ENCODE measurements at places on chromosomes 5 and 9.

DNA sequence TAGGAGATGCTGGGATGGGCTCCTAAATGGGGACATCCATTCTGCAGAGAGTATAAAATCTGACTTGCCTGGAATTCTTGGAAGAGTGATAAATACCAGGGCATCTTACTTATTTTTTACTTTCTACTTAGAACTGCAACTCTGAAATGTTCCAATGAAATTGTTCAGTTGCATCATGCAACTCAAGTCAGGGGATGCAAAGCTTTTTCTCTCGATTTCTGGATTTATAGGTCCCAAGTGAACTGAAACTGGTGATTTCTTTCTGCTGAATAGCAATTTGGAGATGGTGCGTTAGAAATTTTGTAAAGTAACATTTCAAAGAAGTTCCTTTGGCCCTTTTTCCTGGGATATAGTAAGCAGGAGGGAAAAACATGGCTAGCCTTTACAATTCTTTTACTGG is 238.4 kb upstream of the CD180 start:
- H3K27me3 ChIP-seq, result no peaks in the 10 kb centered on the region
- no peak overlapping the region for H3K27ac ChIP-seq

DNA sequence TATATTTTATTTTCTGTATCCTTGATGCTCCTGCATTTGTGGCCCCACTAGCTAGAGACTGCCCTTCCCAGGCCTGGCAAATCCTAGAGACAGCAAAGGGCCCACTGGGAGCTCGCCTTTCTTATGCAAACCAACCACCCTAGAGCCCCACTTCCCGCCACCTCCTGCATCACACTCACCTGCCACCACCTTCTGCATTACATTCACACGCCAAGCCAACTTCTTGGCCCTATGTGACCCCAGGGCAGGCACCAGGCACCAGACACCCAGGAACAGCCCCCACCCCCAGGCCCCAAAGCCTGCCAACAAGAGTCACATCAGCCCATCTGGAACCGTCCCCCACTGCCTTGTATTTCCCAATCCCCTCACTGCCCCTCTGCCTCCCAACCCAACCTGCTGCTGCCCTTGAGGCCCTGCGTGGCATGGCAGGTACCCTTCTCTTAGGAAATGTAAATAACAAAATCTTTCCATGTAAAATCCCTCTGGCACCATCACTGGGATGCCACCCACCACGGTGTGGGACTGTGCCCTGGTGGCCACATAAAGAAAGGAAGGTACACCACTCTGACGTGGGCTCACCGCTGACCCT is 22.0 kb downstream of the ROR2 start:
- H3K4me3 ChIP-seq, result no peak overlapping the region
- no peaks in the 10 kb centered on the region for H3K4me1 ChIP-seq
- DNase-seq, result no peak
- no peaks in the 10 kb centered on the region for H3K27me3 ChIP-seq

- H3K36me3 ChIP-seq, result no peaks in the 10 kb centered on the region
- H3K4me3 ChIP-seq, result no peak overlapping the region
- H3K27me3 ChIP-seq, result no peaks in the 10 kb centered on the region
- H3K4me1 ChIP-seq, result no peaks in the 10 kb centered on the region
These were observed 13.0 kb upstream of the SCGB3A1 start for GRCh38 chr5:180604271-180604670.

DNA sequence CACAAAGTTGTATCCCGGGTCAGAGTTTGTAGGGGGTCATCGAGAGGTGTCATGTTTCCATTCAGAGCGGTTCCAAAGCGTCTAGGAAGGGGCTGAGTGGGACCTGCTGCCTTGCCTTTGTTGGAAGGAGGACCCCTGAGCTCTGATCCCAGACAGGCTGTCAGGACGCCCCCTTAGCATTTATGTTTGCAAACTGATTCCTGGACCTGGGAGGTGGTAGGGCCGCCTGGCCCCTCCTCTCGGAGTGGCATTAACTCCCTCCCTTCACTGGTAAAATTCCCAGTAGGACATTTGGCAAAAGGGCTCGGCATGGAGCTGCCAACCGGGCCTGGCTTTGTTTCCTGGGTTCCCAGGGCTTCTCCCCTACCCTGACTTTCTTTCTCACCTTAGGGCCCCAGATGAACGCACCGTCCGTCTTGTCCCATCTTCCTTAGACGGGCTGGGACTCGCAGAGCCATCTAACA is 2.5 kb downstream of the JADE2 start:
- peak overlapping the region; percentile 83 for H3K4me3 ChIP-seq
- H3K36me3 ChIP-seq, result no peaks in the 10 kb centered on the region
- H3K27me3 ChIP-seq, result no peaks in the 10 kb centered on the region
- no peak for DNase-seq
- peak overlapping the region; percentile 74 for H3K27ac ChIP-seq

DNA sequence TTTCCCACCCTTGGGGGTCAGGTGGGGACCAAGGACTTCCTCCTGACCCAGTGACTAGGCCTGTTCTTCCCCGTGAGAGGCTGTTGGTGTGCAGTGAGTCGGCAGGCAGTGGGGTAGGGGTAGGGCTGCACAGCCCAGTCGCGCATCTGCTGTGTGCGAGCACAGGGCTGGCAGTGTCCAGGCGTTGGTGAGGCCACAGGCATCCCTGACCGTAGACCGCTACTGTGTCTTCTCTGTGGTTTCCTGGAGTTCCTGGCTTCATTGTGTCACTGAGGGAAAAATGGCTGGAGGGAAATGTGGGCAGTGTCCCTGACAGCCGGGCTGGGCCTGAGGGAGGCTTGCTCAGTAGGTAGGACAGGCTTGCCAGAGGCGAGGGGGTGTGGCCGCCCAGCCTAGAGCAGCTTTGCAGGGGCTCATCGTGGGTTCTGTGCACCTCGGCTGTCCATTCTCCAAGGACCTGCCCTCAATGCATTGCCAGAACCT is 95.4 kb downstream of the CACNA1B start:
- H3K27ac ChIP-seq, result no peak overlapping the region
- no peak overlapping the region for H3K4me3 ChIP-seq
- no peaks in the 10 kb centered on the region for H3K36me3 ChIP-seq
- no peaks in the 10 kb centered on the region for H3K4me1 ChIP-seq
- no peak for DNase-seq

- H3K4me1 ChIP-seq, result peaks cover 22% of the 10 kb centered on the region
- no peaks in the 10 kb centered on the region for H3K27me3 ChIP-seq
- peak; percentile 57 for DNase-seq
- no peak overlapping the region for H3K4me3 ChIP-seq
These were observed 17.9 kb upstream of the SPINK4 start for GRCh38 chr9:33222031-33222430.

DNA sequence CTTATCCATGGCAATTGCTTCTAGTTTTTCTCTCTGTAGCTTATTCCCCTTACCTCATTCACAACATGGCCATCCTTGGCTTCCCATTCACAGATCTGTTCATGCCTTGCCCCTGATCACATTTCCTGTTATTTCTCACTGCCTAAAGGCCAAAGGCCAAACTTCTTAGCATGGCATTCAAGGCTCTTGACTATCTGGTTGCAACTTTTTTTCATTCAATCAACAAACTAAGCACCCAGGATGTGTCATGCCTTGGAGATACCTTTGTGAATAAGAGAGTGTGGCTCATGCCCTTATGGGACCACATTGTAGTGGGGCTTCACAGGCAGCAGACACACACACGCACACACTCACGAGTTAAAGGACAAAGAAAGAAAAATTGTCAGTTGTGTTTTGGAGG is 27.6 kb downstream of the FGF1 start:
- no peaks in the 10 kb centered on the region for H3K27me3 ChIP-seq
- H3K4me3 ChIP-seq, result no peak overlapping the region
- no peaks in the 10 kb centered on the region for H3K36me3 ChIP-seq
- no peak overlapping the region for H3K27ac ChIP-seq
- no peak for DNase-seq

- H3K4me3 ChIP-seq, result no peak overlapping the region
- no peaks in the 10 kb centered on the region for H3K36me3 ChIP-seq
- H3K27ac ChIP-seq, result no peak overlapping the region
- no peak for DNase-seq
- H3K4me1 ChIP-seq, result no peaks in the 10 kb centered on the region
These were observed 242.4 kb downstream of the MED10 start for GRCh38 chr5:6135977-6136376.

DNA sequence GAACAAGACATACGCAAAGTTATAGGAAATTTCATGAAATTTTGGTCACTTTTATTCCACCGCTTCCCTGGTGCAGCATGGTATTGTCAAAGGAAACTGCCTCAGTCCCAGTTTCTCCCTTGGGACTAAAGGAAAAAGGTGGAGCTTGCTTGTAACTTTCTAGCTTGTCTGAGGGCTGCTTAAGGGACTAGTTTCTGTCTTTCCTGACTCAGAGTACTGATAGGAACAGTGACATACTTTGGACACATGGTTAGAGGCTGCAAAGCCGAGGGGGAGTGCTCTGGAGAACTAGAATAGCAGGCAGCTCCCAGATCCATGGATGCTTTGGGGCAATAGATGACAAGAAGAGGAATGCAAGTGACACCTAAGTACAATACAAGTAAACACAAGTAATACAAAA is 136.7 kb downstream of the CDC42SE2 start:
- no peaks in the 10 kb centered on the region for H3K36me3 ChIP-seq
- no peaks in the 10 kb centered on the region for H3K27me3 ChIP-seq
- H3K27ac ChIP-seq, result no peak overlapping the region
- no peak for DNase-seq
- no peaks in the 10 kb centered on the region for H3K4me1 ChIP-seq
- no peak overlapping the region for H3K4me3 ChIP-seq

DNA sequence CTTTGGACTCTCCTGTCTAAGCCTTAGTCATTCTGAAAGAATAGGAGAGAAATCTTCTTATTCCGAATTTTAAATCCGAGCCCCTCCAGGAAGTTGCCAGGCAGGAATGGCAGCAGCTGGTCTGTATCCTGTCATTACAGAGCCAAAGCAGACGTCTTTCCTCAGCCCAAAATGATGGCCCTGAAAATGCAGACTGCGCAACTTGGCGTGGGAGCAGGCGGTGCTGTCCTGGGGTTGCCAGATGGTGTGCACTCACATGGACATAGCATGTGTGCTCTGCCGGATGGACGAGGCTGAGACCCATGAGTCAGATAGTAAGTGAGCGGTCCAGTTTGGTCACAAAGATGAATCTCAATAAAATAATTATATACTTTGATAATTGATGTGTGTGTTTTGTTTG is 410.4 kb downstream of the KCTD16 start:
- no peak for DNase-seq
- H3K4me3 ChIP-seq, result no peak overlapping the region
- no peaks in the 10 kb centered on the region for H3K36me3 ChIP-seq
- no peaks in the 10 kb centered on the region for H3K4me1 ChIP-seq

DNA sequence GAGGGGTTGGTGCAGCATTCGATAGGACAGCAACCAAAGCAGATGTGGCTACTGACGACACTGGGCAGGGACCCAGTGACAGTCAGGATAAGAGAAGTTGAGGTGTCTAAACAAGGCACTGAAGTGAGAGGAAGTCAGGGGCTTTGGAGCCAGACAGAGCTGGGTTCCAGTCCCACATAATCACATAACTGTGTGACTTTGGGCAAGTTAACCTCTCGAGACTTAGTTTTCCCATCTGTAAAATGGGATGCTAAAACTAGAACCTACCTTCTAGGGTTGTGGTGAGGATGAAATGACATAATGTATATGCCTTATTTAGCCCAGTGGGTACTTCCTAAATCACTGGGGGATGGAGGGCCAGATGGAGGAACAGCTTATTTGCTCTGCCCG is 3.1 kb downstream of the ANGPTL2 start:
- H3K4me1 ChIP-seq, result peaks cover 21% of the 10 kb centered on the region
- DNase-seq, result no peak

DNA sequence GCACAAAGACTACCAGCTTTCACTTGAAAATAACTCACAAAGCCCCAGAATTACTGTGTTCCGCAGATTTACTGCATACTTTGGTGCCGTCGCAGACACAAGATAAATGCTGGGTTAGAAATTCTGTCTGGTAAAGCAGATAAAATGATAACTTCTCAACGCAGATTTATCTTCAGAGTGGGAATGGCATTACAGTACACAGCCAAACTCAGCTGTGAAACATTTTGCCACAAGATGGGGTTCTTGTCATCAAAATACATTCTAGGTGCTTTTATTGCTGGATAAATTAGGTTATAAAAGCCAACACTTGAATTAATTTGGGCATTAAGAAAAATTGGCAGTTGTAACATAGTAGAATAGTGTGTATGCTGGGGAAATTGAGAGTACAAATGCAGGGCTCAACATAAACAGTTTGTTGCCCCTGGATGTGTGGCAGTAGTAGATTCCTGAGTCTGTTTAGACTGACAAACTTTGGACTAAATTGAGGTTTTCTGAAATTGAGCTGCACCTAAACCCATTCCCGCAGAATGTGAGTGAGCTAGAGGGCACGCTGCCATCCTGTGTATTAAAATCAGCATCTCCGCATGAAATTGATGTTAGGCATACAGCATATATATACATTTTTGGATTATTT is 61.1 kb downstream of the LMNB1 start:
- H3K27ac ChIP-seq, result no peak overlapping the region
- DNase-seq, result no peak
- H3K27me3 ChIP-seq, result no peaks in the 10 kb centered on the region
- H3K4me3 ChIP-seq, result no peak overlapping the region

GRCh38 chr5:76404223-76405211 is 1.4 kb downstream of the IQGAP2 start:
- no peaks in the 10 kb centered on the region for H3K4me1 ChIP-seq
- no peak for DNase-seq
- no peaks in the 10 kb centered on the region for H3K36me3 ChIP-seq
- peaks cover 53% of the 10 kb centered on the region for H3K27me3 ChIP-seq
- no peak overlapping the region for H3K27ac ChIP-seq
- H3K4me3 ChIP-seq, result no peak overlapping the region

DNA sequence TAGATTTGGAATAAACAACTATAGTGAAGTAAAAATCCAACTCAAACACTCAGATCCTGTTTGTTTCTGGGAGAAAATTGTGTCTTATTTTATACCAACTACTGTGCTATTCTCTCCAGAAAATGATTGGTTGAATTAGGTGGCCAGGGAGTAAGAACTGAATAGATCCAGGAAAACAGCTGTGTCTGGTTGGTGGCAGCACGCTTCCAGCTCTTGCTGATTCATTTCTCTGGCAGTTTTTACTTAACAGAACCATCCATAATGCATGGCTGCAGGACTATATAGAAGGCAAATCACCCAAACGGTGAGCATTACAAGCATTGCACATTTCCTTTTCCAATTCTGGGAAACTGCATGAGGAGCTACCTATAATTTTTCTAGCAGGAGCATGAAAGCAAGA is 29.5 kb downstream of the DMAC1 start:
- no peak overlapping the region for H3K27ac ChIP-seq
- no peak for DNase-seq
- H3K4me3 ChIP-seq, result no peak overlapping the region
- H3K27me3 ChIP-seq, result no peaks in the 10 kb centered on the region
- no peaks in the 10 kb centered on the region for H3K4me1 ChIP-seq

GRCh38 chr5:141646026-141646425 is 5.2 kb downstream of the FCHSD1 start:
- peaks cover 16% of the 10 kb centered on the region for H3K4me1 ChIP-seq
- DNase-seq, result no peak
- H3K27me3 ChIP-seq, result no peaks in the 10 kb centered on the region

- no peaks in the 10 kb centered on the region for H3K4me1 ChIP-seq
- DNase-seq, result no peak
- H3K27me3 ChIP-seq, result no peaks in the 10 kb centered on the region
These were observed 167.8 kb downstream of the RASEF start for GRCh38 chr9:82894961-82895821.
